ENCODE measurements at places on chromosomes 1 and 21.
A peak's percentile ranks its signal among the peaks of the same experiment; 100 is the strongest.

- no peak for DNase-seq
These were observed 17.3 kb upstream of the DISP3 start for GRCh38 chr1:11461531-11462137.

DNA sequence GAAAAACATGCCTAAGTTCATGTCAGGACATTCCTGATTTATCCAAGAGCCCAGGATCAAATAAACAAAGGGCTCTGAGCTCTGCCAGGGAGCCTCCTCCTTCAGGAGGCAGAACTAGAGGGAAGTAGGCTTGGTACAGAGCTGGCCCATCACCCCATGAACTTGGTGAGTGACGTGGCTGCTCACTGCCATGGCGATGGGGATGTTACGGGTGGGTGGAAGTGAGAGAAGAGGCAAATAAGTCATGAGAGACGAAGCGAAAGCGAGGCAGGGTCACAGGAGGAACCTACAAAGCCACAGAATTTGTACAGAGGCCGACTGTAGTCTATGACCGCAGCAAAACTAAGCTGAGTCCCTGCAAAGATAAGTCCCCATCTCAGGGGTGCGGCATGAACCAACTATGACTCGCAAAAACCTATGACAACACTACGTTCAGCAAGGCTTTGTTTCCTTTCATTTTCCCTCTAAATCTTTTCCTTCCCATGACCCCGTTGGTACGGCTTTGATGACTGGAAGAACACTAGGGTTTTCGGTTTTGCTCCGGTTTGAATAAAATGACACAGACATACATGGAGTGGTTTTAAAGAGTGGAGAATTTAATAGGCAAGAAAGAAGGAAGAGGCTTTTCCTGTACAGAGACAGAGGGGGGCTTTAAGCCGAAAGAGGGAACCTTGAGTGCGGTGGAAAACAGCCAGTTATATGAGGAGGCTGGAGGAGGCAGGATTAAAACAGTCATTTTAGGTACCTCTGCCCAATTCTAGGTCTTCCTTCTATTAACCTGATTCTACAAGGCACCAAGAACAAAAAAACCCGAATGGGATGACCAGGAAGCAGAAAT is 74.1 kb downstream of the CD46 start:
- no peak for DNase-seq

- no peak for DNase-seq
These were observed 66.6 kb downstream of the FAF1 start for GRCh38 chr1:50893466-50893865.

- no peak for DNase-seq
These were observed 13.2 kb upstream of the QSOX1 start for GRCh38 chr1:180141381-180141934.

- no peak for DNase-seq
These were observed 169.2 kb downstream of the APP start for GRCh38 chr21:26001356-26001755.

DNA sequence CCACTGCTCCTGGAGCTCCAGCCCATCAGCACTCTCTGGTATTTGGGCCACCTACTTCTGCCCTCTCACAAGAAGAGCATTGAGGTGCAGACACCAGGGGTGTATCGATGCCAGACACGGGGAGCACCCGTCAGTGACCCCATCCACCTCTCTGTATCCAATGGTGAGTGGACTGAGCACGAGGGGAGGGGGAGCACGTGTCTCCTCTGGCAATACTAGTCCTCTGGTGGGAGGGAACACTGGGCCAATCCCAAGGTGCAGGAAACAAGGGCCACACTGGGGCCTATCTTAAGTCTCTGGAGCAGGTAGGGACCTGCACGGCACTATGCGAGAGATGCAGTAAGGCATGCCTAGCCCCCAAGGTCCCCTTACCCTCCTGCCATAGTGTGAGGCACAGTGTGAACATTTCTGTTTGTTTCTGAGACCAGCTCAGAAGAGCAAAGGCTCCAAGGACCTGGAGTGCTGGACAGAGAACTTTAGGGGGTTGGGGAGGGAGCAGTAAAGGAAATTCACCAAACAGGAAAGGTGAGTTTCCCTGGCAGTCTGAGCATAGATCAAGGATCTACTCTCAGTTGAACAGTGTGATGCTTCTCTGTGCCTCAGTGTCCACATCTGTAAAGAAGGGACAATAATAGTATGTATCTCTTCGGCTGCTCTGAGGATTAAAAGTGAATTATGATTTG is 2.3 kb downstream of the FCRLB start:
- no peak for DNase-seq

GRCh38 chr1:196723325-196724185 is 51.1 kb upstream of the CFHR3 start:
- peak; percentile 41 for DNase-seq

Data from SHP77 treated with DMSO at 0.1 percent for 48 hours (cell line).